ENCODE measurements at places on chromosomes 12 and 14.

DNA sequence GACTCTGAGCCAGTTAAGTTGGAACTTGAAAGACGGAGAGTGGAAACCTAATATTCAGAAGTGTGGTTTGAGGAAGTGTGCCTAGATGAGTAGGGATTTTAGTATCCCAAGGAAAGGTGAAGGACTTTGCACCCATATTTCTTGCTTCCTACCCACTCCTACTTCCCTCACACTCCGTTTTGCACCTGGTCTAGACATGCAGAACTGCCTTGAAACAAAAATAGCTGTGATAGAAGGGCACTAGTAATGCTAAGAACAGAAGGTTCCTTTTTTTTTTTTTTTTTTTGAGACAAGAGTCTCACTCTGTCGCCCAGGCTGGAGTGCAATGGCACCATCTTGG lies 732 bp upstream of the ARF3 start:
- no peak for DNase-seq

- DNase-seq = no peak
Measured at GRCh38 chr12:83102499-83102898, 415.8 kb downstream of the TMTC2 start.

DNA sequence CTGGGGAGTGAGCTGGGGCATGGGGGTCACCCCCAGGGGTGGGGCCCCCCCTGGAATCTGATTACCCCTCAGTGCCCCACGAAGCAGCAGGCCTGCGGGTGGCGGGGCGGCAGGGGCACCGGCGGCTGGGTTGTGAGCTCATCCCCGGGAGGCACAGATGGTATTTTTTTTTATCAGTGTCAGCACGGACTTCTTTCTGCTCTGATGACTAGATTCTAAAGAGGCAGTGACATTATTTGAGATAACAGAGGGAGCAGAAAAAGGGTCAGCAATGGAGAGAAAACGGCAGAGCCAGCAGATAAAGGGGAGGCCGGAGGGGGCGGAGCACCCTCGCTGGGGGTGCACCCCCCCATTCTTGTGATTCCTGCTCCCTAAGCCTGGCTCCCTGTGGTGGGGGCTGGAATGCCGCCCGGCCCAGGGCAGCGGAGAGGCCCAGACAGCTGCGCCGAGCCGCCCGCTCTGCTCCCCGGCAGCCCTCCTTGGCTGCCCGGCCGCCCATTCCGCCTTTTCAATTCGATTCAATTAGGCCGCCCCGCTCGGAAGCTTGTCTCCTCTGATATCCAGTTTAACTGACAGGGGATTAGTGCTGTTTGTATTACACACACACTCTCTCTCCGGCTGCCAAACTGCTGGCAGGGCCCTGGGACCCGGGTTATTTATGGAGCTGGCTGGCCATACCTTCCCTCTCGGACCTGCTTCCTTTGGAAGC lies 32.9 kb downstream of the MVK start:
- DNase-seq = no peak

- DNase-seq = no peak
Measured at GRCh38 chr12:12212769-12213168, 54.1 kb downstream of the LRP6 start.

DNA sequence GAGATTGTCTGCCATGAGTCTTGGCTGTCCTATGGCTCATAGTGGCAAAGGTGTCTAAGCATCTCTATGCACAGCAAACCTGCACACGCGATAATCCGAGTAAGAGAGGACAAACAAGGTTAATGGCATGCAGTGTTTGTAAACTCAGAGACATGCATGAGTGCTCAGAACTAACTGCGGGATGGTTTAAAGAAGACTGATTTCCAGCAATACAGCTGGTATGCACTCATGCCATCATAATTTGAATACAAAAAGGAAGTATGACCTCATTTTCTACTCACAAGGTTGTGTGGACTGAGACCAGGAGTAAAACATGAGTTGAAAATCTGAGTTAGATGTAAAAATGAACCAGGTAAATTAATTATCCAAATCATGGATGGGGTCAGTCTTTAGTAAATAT lies 16.6 kb upstream of the TCP11L2 start:
- DNase-seq = no peak

DNA sequence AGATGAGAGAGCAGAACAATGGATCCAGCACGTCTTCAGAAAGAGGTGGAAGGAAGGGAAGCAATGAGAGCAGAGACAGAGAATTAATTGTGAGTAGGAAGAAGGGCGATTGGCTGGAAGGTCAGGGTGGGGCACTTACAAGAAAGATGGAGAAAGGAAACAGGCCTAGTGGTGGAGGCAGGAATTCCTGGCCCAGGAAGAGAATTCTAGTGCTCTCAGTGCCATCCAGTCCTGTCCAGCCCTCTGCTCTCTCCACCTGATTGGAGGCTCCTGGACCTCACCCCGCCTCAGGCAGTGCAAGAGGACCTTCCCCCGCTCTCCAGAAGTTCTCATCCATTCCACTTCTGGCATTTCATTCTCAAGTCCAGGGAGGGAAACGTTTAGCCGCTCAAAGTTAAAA lies 43.0 kb downstream of the NGB start:
- no peak for DNase-seq

DNA sequence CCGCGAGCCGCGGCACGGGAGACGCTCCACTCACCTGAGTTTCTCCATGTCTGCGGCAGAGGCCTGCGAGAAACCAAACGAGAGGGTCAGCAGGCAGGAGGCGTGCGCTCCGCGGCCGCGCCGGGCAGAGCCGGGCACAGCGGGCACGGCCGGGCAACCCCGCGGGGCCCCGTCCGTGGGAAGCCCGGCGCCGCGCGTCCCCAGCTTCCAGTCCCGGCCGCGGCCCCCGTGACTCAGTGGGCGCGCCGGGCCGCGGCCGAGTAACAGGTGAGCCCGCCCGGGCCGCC lies 19.4 kb downstream of the BEGAIN start:
- DNase-seq = no peak

DNA sequence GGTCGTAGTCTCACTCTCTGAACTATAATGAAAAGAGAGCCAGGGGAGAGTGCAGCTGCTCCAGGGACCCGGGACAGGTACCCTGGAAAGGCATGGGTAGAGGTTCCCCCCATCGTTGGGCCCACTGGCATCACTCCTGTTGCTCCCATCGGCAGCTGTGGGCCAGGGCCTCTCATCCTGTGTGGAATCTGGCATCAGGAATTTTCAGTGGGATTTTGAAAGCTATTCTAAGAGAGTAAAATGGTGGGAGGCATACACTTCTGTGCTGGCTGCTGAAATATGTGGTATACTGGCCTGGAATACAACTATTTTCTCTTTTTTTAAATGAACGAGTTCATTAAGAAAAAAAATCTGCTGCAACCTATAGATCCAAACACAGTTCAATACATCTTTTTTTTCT lies 38.1 kb downstream of the EML1 start:
- DNase-seq = no peak

DNA sequence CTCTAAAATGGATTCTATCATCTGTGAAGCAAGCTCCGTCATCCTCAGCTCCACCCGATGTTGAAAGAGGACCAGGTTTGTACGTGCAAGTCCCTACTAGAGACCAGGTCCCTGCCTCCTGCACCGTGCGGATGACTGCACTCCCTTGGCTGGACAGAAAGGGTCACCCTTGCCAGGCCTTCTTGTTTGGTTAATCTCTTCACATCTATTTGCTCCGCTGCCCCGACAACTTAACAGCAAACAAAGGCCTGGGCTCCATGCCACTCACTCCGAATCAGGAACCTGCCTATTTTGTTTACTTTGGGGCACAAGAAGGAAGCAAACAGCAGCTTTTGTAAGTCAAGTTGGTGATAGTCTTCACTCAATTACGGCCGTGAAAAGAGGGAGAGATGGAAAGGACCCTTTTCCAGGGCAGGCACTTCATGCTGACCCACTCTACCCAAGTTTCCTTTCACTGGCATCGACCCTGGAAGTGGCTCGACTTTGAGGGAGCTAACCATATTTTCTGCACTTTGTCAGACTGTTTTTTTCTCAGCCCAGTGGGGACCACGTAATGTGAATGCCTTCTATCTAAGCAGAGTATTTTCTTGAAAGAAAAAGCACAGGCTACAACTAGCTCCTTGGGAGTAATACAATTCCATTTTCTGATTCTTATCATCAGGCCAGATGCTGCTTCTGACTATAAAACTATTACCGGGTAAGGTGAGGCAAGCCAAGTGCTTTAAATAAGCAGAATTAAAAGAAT lies 202.6 kb downstream of the FOXN3 start:
- no peak for DNase-seq

GRCh38 chr14:21494902-21495762 lies 16.0 kb downstream of the METTL3 start:
- no peak for DNase-seq

DNA sequence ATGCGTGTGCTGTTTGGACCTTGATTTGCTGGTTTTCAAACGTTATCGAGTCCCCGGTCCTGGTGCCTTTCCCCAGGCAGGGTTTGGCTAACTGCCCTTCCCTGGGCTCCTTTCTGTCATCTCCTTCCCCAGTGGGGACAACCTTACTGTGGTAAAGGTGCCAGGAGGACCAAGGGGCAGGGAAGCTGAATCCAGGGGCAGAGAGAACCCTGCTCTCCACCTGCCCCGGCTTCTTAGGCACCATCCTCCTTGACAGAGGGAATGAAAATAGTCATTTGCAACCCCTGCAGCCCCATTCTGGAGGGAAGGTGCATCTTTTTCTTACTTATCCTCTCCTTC lies 5.0 kb downstream of the CEBPE start:
- no peak for DNase-seq

- DNase-seq = no peak
Measured at GRCh38 chr14:69374235-69374634, 23.9 kb downstream of the ERH start.

DNA sequence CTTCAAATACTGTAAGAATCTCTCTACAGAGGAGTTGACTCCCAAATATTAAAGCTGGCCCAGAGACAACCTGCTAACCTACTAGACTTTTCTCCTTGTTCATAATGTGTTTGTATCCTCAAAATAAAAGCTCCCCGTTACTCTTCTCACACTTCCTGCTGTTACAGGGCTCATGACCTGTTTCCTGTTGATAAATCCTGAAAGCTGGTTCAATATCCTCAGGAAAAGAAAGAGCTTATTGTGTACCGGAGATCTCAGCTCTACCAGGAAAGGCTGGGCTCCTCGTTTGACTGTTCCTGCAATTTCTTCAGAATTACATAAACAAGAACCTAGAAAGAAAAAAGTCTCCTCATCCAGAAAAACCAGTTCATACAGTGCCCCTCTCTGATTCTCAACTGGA lies 30.8 kb downstream of the CLEC1A start:
- DNase-seq = no peak

- DNase-seq = peak; percentile 0
Measured at GRCh38 chr12:5022465-5023061, 21.1 kb upstream of the KCNA5 start.

GRCh38 chr12:10392394-10392930 lies 2.6 kb upstream of the KLRK1 start:
- DNase-seq = peak; percentile 98

DNA sequence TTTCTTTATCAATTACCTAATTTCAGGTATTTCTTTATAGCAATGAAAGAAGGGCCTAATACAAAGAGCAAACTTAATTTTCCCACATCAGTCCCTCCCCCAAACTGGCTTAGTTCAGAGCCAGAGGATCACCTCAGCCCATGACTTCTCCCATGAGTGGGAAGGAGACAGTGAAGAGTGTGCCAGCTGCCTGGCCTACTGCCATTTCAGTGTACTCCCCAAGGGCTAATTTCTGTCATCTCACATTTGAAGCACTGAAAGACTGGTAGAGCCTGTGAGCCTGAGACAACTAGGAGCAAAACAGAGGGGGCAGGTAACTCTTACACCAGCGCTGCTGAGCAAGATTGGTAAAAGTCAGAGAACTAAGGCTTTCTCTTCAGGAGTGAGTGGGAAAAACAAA lies 29.1 kb upstream of the ADAM20 start:
- no peak for DNase-seq

DNA sequence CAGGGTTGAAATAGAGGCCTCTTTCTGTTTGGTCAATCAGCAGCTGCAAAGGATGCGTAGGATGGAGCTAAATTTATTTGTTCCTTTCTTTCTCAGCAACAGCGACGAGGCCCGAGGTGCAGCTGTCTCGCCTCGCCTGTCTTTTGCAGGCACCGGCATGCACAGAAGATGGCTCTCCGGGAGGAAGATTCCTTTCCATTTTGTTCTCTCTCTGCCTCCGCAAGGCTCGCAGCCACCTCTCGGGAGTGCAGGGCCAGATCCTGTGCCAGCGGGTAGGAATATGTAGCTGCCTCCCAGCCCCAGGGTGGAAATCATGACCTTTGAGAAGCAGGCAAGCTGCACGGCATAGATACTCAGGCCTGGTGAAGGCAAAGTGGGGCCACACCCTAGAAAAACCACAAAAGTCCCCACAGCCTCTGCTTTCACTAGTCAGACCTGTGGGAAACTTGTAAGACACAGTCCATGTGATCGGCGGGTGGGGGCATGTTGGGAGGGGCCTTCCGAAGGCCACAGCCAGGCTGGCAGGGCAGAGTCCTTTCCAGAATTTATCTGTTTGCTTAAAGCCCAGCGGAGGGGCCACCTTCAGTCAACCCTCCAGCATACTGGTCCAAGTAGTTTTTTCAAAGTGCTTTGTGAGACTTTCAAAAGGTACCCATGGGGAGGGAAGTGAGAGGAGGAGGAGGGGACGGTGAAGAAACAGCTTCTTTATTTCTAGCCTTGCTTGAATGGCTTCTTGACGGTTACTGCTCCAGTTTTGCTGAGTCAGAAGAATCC lies at the start of gene MAP1LC3B2:
TSS of gene MAP1LC3B2 (plus strand) at position 220 of the 774 bp plus-strand sequence. CDS start 16,562 bp downstream, outside the sequence.
- DNase-seq = peak; percentile 98

DNA sequence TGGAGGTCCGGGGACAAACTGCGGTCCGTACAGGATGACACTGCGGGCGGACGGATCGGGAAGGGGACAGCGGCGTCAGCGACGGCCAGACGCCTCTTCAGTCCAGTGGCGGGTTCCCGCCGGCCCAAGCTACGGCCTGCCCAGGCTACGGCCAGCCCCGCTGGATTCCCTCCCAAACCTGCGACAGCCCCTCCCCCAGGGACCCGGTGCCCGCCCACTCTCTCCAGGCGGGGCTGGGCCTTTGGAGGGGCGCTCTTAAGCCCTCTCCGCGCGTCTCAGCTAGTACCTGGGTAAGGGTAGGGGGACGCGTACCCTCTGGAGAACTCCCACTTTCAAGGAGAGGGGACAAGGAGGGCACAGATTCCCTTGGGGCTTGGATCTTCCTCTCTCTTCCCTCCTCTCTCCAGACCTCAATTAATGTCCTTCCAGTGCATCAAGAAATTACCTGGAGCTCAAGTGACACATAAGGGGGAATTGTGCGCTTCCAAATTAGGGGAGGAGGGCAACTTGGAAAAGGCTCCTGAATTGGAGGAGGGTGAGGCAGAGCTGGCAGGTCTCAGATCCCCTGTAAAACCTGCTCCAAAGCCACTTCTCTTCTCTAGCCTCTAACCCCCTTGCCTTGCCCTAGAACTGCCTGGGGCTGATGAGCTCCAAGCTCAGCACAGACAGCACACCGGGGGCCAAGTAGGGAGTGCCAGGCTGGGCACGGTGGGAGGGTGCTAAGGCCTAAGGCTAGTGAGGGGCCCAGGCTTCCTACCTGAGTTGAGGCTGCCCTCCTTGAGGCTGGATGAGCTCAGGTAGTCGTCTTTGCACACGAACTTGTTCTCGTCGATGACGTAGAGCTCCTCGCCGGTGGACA lies 3.1 kb downstream of the LHX5 start:
- no peak for DNase-seq

- no peak for DNase-seq
Measured at GRCh38 chr14:54786838-54787237, 115.8 kb downstream of the GCH1 start.

DNA sequence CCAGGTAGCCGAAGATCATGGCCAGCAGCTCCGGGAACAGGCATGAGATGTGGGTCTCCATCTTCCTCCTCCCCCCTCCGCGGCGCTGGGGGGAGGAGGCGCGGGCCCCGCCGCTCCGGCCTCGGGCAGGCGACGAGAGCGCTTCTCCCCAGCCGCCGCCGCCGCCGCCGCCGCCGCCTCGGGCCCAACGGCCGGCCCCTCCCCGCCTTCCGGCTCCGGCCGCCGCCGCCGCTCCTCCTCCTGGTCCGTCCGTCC lies 448 bp downstream of the FBXL14 start:
- peak; percentile 30 for DNase-seq

All from AML-193 (cell line).